Stimulated activated CD8-positive, alpha-beta memory T cell treated with anti-CD3 and anti-CD28 coated beads, Interleukin-12 subunit alpha, Interleukin-12 subunit beta, amount 100 ng/mL, for 4 hours (primary cell): ENCODE measurements at places on chromosomes 11 and 22.

DNA sequence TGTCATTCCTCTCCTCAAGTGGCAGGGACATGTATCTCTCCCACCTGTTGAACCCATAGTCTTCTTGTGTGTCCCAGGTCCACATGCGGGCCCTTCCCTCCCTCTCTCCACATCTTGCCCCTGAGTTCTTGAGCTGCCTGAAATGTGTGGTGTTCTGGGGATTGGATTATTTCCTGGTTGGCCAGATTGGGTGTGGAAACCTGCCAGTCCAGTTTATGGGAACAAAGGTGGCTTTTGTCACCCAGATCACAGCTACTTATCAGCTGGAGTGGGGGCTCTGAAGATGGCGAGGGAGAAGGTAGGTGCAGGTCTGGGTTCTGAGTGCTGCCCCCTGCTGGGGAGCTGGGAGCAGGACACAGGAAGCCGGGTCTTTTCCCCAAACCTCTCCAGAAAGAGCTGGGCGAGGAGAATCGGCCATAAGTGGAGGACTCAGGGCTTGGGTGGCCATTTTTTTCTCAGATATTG lies 14.2 kb downstream of the DTX4 start:
- DNase-seq: no peak

DNA sequence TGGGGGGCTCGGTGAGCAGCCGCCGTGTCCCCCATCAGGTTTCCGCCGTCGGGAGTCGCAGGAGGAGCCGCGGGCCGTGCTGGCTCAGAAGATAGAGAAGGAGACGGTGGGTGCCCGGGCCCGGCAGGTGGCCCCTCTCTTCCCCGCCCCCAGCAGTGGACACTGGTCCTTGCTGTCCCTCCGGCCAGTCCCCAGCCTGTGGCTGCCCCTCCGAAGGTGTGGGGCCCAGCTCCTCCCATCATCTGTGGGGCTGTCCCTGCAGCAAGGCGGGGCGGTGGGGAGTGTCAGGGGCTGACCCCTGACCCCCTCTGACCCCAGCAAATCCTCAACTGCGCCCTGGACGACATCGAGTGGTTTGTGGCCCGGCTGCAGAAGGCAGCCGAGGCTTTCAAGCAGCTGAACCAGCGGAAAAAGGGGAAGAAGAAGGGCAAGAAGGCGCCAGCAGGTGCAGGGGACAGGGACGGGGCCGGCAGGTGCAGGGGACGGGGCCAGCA lies 15.3 kb downstream of the EPS8L2 start:
- DNase-seq: no peak

DNA sequence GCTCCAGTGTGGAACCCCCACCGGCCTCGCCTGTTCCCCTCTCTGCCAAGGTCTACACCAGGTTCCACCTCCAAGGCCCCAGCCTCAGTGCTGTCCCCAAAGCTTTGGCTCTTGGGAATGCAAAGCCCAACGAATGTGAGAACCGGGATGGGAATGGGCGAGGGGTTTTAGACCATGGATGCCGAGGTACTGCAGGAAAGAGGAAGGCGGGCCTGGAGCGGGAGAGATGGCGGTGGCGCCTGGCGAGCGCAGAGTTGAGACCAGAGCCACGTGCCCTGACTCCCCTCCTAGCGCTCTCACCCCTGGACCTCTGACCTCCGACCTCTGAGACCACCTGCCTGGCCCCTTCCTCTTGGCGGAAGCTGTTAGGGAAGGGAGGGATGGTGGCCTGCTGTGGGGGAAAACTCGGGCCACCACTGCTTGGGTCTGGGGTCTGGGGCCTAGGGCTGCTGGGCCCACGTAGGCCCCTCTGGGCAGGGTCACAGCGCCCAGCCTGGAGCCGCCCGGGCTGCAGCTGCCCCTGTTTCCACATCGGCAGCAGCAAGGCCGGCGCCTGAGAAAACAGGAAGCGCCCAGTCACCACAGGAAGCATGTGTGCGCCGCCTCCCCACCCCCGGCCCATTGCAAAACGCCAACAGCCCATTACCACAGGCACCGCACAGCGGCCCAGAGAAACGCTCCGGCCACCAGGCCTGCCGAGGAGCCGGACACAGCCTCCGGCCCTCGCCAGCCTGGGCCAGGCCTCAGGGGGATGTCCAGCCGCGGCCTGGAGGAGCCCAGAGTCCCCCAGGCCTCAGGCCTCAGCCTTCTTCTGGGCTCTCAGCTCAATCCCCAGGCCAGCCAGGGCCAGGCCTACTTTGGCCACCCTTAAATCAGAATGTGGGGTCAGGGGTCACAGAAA lies 13.8 kb upstream of the SLC39A13 start:
- DNase-seq: peak; percentile 36

DNA sequence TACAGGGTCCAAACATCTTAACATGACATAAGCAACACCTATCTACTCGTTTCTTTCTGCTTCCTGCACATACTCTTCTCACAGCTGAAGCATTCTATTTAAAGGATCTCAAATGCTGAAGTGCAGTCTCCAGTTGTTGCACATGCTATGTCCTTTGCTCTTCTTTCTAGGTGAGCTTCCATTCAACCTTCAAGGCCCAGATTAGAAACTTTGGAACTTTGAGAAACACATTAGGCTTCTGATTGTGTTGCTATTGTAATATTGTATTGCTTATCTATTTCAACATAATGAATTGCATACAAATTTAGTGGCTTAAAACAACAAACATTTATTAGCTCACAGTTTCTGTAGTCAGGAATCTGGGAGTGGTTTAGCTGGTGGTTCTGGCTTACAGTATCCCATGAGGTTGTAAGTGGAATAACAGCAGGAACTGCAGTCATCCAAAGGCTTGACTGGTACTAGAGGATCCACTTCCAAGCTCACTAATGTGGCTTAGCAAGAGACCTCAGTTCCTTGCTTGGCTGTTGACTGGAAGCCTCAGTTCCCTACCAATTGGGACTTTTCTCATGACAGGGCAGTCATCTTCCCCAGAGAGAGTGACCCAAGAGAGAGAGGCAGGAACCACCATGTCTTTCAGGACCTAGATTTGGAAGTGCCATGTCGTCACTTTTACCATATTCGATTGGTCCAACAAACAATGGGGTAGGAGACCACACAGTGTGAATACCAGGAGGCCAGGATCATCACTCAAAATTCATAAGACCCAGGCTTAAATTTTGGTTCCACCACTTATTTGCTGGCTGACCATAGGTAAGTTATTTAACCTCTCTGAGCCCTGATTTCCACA lies 27.2 kb upstream of the RASSF10 start:
- DNase-seq: no peak

- DNase-seq: no peak
These were observed 12.0 kb downstream of the CCND1 start for GRCh38 chr11:69652999-69653398.

GRCh38 chr11:102012946-102013345 lies 34.3 kb upstream of the CFAP300 start:
- no peak for DNase-seq

GRCh38 chr11:69088676-69089146 lies 40.0 kb downstream of the TPCN2 start:
- DNase-seq: no peak
